Activated CD8-positive, alpha-beta T cell treated with anti-CD3 and anti-CD28 coated beads for 36 hours (primary cell): ENCODE measurements at places on chromosomes 12 and 14.
A peak's percentile ranks its signal among the peaks of the same experiment; 100 is the strongest.

GRCh38 chr14:99566390-99567354, 37.3 kb downstream of the CCDC85C start:
- H3K4me1 ChIP-seq = no peaks in the 10 kb centered on the region
- H3K27me3 ChIP-seq = no peaks in the 10 kb centered on the region
- no peak overlapping the region for H3K4me3 ChIP-seq
- DNase-seq = no peak

DNA sequence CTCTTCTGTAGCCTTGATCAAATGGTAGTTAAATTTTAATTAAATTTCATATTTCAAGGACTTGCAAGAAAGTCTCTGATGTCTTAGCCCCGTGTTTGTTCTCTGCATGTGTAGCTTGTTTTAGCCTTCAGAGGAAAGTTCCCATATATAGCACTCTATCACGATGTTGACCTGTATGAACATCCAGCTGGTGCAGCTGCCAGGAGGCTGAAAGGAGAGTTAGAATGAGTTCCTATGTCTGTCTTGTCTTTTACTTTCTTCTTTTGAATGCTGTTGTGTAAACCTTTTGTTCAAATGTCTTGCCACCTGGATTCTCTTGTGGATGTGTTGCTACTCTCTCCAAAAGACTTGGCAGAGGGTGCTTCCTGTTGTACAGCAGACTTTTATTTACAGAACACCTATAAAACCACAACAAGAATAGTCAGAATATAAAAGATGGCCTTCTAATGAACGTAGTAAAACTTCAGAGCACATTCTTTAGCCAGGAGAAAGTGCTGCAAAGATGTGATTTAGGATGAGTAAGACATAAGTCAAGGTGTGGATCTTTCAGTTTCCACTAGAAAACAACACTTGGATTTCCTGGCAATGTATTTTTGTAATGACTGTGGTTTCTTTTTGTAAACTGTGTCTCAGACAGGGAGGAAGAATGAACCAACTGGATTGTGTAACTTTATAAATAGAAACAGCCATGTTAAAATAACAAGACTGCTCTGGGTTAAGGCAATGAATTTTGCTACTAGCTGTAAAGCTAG, 17.2 kb downstream of the NAV3 start:
- H3K4me3 ChIP-seq = no peak overlapping the region
- no peaks in the 10 kb centered on the region for H3K4me1 ChIP-seq
- H3K27ac ChIP-seq = no peak overlapping the region
- H3K36me3 ChIP-seq = no peaks in the 10 kb centered on the region
- DNase-seq = no peak

- no peaks in the 10 kb centered on the region for H3K36me3 ChIP-seq
- H3K4me3 ChIP-seq = no peak overlapping the region
- no peak overlapping the region for H3K27ac ChIP-seq
- no peak for DNase-seq
- no peaks in the 10 kb centered on the region for H3K4me1 ChIP-seq
Observed at GRCh38 chr14:29900609-29901350, 26.9 kb downstream of the PRKD1 start.

DNA sequence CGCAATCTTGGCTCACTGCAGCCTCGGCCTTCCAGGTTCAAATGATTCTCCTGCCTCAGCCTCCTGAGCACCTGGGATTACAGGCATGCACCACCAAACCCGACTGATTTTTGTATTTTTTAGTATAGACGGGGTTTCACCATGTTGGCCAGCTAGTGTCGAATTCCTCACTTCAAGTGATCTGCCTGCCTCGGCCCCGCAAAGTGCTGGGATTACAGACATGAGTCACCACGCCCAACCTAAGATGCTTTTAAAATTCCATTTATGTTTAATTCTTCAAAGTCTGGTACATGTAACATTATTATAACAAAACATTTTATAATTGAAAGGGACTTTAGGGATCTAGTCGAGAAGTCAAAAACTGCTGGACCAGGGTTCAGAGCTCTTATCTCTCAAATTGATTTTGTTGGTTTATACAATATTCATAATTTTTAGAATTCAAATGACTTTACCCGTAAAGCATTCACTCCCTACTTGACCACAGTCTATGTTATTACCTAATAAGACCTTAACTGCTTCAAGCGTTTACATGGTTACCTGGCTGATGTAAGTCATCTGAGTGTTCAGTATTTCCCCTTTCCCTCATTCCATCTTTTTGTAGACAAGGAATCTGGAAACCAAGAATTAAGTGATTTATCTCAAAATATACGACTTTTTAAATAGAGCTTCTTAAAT, 28.2 kb downstream of the RAP1B start:
- no peaks in the 10 kb centered on the region for H3K27me3 ChIP-seq
- peaks cover 29% of the 10 kb centered on the region for H3K36me3 ChIP-seq
- peaks cover 86% of the 10 kb centered on the region for H3K4me1 ChIP-seq
- DNase-seq = no peak
- peak overlapping the region; percentile 38 for H3K27ac ChIP-seq
